ENCODE measurements at places on chromosomes 13 and 19. TPM values are rescaled to one million over a fixed set of nuclear protein-coding genes. Genes with fewer than 3 reads are reported as not detected.

Gene F2RL3
- 5.0 TPM for total RNA-seq

Gene FCER2
- 10.7 TPM for total RNA-seq

Gene CGB3
- total RNA-seq, result not detected

Gene PTH2
- not detected for total RNA-seq

Gene CCDC194
- not detected for total RNA-seq

Gene MISP
- 680 TPM for total RNA-seq

Gene ZNF709
- 3.7 TPM for total RNA-seq

GRCh38 chr19:371501-372168 lies 27.0 kb upstream of the MIER2 start:
- no peaks in the 10 kb centered on the region for H3K36me3 ChIP-seq
- no peaks in the 10 kb centered on the region for H3K27me3 ChIP-seq
- peak; percentile 23 for DNase-seq
- H3K4me1 ChIP-seq, result no peaks in the 10 kb centered on the region
- H3K27ac ChIP-seq, result no peak overlapping the region

GRCh38 chr19:41398050-41398418 lies 416 bp downstream of the BCKDHA start:
- DNase-seq, result no peak
- peak overlapping the region; percentile 89 for H3K4me3 ChIP-seq
- peak overlapping the region; percentile 86 for H3K27ac ChIP-seq
- no peaks in the 10 kb centered on the region for H3K27me3 ChIP-seq

DNA sequence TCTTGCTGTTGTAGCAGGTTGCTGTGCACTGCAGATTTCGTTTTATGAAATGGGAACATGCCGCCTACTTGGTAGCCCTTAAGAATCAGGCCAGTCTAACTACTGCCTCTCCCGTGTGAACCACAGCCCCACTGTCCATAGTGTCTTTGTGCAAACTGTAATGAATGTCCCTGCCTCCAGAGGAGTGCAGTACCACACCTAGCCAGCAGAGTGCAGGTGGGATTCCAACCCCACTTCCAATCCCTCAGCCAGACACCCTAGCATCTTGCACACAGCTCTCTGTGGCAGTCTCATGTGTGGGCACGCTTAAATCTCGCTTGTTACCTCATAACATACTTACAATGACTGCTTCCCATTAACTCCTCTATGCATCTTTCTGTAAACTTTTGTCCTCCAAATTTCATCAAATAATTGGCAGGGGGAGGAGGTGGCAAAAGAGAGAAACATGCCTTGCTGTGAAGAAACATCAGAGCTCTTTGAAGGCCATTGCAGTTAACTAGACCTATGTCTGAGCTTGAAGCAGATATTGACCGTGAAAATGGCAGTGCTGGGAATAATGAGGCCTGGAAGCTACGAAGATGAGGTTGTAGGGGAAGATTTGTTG lies 47.2 kb downstream of the ZAR1L start:
- H3K4me3 ChIP-seq, result no peak overlapping the region
- no peaks in the 10 kb centered on the region for H3K36me3 ChIP-seq
- no peak overlapping the region for H3K27ac ChIP-seq
- H3K27me3 ChIP-seq, result no peaks in the 10 kb centered on the region
- DNase-seq, result peak; percentile 58
- no peaks in the 10 kb centered on the region for H3K4me1 ChIP-seq

GRCh38 chr13:32983058-32983457 lies 33.2 kb upstream of the KL start:
- H3K36me3 ChIP-seq, result no peaks in the 10 kb centered on the region
- H3K4me1 ChIP-seq, result no peaks in the 10 kb centered on the region
- no peak overlapping the region for H3K27ac ChIP-seq
- no peaks in the 10 kb centered on the region for H3K27me3 ChIP-seq

DNA sequence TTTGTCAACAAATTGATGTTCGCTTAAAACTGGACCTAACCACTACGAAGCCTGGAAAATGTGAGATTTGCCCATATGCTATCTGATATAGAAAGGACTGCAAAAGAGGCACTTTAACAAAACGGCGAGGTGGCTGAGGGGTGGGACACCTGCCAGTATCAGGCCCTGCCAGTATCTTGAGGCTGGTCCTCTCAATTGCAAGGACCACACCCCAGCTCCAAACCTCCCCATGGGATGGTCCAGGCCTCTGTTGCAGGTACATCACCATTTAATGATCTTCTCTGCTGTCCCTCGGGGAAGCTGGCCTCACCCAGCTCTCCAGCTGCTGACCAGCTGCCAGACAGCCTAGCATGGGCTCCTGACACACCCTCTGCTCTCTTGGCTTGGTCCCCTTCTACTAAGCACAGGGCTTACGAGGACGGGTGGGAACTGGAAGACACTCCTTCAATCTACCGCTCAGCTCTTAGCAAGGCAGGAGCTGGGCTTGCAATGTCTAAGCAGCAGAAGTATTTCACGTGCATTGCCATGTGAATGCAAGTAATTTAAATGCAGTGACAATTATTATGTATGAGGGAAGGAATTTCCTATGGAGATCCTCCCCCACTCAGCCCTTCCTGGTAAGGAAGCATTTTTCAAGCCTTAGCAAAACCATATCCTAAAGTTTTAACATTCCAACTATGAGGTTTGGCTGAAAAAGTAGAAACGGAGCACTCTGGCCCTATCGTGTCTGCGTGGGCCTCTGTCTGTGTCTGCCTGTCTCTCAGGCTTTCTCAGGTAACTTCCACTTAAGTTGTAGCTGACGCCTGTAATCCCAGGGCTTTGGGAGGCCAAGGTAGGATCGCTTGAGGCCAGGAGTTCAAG lies 63.9 kb downstream of the LATS2 start:
- no peaks in the 10 kb centered on the region for H3K4me1 ChIP-seq
- H3K27me3 ChIP-seq, result no peaks in the 10 kb centered on the region

DNA sequence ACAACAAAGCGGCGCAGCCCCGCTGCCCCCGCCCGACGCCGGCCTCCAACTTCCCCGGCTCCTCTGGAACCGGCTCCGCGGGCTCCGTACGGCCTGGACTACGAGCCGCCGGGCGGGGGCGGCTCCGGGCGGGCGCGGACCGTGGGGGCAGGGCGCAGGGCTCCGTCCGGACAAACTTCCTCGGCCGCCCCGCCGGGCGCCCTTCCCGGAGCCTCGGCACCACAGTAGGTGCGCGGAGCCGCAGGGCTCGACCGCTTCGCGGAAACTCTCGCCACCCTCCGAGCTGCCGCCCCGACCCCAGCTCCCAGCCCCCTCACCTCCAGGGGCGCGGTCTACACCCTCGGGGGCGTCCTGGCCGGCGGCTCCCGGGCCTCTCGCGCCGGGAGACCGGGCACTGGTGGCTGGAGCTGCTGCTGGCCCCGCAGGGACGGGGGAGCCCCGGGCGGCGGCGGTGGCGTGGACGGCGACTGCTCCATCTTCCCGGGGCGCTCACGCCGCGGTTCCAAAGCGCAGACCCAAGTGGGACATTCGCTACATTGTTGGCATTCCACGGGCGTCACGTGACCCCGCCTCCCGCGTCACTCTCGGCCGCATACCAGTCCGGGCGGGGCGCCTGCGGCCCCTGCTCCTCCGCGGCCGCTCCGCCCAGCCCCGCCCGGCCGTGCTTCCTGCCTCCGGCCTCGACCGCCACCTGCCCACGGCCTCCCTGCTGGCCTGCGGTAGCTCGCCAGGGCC lies at the start of gene LATS2:
Gene LATS2 (minus strand): TSS at position 558 of the 735 bp plus-strand sequence. CDS start 15,560 bp downstream, outside the sequence.
- DNase-seq, result peak; percentile 90
- H3K4me1 ChIP-seq, result peaks cover 12% of the 10 kb centered on the region
- H3K36me3 ChIP-seq, result no peaks in the 10 kb centered on the region
- H3K4me3 ChIP-seq, result peak within 1 kb of the TSS; percentile 95

DNA sequence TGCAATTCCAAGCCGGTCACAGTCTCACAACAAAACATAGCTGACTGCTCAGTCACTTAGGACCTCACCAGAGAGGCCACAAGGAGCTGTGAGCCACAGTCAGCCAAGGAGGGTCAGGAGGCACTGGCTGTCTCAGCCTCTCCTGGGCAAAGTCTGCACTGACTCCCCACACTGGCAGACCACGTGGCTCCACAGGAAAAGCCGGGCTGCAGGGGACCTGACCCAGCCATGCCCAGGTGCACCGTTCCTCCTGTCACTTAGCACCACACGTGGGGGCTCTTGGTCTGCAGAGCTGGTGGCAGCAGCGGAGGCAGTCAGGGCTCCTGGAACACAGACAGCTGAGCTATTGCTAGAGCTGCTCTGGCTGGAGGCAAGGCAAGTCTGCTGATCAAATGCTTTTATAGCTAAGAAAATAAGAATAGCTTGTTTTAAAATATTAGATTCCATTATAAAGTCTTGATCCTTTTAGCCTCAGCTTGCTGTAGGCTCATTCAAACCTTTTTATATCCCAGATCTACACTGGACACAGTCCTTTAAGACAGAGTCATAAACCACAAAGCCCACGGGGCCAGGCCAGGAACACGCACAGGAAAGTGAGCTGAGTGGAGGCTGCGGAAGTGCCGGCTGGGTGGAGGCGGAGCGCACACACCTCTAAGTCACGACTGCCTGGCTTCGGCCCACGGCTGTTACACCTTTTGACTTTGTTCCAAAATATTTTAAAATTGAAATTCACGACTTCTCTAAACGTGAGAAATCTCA lies 744.1 kb downstream of the UQCRFS1 start:
- H3K27ac ChIP-seq, result no peak overlapping the region
- DNase-seq, result peak; percentile 47
- H3K27me3 ChIP-seq, result no peaks in the 10 kb centered on the region
- no peak overlapping the region for H3K4me3 ChIP-seq

DNA sequence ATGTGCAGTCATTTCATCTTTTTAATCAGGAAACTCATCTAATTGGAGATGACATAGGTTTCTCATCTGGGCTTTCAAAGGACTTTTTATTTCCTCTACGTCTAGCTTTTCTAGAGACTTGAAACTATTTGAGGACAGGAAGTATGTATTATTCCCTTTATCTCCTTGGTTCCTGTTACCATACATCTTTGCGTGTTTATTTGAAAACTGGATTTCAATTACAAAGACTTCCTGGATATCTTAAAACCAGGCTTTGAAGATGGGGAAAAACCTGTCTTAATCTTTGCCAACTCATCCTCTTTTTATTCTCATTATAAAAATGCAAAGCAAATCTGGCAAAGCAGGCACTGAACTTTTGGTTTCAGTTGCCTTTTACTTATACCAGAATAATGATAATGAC lies 130.5 kb downstream of the LMO7 start:
- H3K4me1 ChIP-seq, result no peaks in the 10 kb centered on the region
- DNase-seq, result no peak
- H3K4me3 ChIP-seq, result no peak overlapping the region

GRCh38 chr13:79406597-79406908 lies 498 bp upstream of the RBM26 start:
- peak overlapping the region; percentile 93 for H3K4me3 ChIP-seq
- H3K4me1 ChIP-seq, result peaks cover 31% of the 10 kb centered on the region
- no peak for DNase-seq
- H3K27ac ChIP-seq, result peak overlapping the region; percentile 96

DNA sequence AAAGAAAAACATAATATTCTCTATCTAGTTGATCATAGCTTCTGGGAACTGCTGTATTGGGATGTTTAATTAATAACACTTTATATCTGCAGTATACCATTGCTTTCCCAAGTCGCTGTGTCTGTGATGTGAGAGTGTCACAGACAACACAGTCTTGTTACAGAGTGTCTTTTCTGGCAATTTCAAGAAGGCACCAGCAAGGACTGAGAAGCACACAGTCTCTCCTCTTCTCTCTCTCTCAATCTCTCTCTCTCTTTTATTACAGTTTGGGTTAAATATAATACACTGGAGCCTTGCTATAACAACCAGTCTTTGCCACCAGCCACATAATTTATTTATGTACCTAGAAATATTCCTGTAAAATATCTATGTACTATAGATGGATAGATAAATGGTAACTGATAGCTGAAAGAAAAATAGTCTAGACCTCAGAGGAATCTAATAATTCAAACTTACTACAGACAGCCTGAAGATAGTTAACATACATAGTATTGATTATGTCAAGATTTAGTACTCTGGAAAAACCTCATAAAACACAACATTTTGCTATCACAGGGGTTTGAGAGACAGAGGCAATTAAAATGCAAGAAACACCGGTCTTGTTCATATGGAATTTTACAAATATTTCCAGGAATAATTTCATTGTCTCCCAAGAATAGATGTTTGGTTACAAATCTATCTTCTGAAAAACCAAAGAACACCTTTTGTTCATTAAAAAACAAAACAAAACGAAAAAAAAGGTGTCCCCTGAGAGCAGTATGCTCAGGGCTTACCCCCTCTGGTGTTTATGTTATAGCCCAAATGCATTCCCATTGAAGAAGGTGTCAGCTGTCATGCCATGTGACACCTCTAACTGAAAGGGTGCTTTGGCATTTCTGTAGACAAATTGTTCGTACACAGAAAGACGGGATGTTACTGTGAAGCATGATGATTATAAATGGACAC lies 507.8 kb downstream of the TBC1D4 start:
- no peaks in the 10 kb centered on the region for H3K4me1 ChIP-seq
- H3K4me3 ChIP-seq, result no peak overlapping the region
- DNase-seq, result no peak
- H3K36me3 ChIP-seq, result no peaks in the 10 kb centered on the region

DNA sequence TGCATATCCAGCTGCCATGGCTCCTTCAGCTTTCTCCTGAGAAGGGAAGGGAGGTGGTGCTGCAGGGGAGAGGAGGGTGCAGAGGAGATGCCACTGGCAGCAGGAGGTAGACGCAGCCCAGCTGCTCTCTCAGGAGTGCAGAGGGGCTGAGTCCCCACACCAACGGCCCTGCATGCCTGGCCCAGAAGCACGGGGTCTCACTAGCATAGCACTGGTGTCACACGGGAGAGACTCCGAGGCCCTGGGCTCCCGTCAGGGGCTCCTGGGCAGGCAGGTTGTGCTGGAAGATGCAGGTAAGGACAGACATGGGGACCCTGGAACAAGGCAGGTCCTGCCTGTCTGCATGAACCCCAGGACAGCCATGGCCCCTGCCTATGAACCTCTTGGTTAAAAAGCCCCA lies 80.1 kb downstream of the C1QTNF9 start:
- H3K36me3 ChIP-seq, result no peaks in the 10 kb centered on the region
- H3K27ac ChIP-seq, result no peak overlapping the region
- H3K27me3 ChIP-seq, result no peaks in the 10 kb centered on the region
- no peak for DNase-seq

GRCh38 chr19:30393046-30393445 lies 20.9 kb downstream of the ZNF536 start:
- no peaks in the 10 kb centered on the region for H3K36me3 ChIP-seq
- no peak for DNase-seq
- H3K4me3 ChIP-seq, result no peak overlapping the region
- H3K4me1 ChIP-seq, result no peaks in the 10 kb centered on the region
- H3K27ac ChIP-seq, result no peak overlapping the region

DNA sequence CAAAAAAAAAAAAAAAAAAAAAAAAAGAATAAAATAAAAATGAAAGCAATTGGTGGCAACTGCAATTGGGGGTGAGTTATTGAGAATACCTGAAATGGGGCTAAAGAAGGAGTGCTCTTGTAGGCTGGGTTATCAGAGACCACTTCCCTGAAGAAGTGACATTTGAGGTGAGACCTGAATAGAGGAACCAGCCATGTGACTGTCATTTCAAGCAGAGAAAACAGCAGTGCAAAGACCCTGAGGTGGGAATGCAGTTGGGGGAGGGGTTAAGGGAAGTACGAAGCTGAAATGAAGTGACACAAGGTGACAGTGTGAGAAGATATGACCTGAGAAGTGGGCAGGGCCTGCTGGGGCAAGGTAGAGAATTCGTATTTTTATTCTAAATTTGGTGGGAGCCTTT lies 4.3 kb upstream of the PALM3 start:
- no peaks in the 10 kb centered on the region for H3K27me3 ChIP-seq
- no peak for DNase-seq
- no peak overlapping the region for H3K27ac ChIP-seq
- H3K4me3 ChIP-seq, result no peak overlapping the region
- no peaks in the 10 kb centered on the region for H3K4me1 ChIP-seq

GRCh38 chr19:17555929-17556813 lies 722 bp downstream of the COLGALT1 start:
- peak overlapping the region; percentile 95 for H3K4me3 ChIP-seq
- no peaks in the 10 kb centered on the region for H3K27me3 ChIP-seq
- H3K36me3 ChIP-seq, result peaks cover 30% of the 10 kb centered on the region
- DNase-seq, result peak; percentile 83
- H3K27ac ChIP-seq, result peak overlapping the region; percentile 82
